ENCODE measurements at places on chromosomes 5 and 9.

DNA sequence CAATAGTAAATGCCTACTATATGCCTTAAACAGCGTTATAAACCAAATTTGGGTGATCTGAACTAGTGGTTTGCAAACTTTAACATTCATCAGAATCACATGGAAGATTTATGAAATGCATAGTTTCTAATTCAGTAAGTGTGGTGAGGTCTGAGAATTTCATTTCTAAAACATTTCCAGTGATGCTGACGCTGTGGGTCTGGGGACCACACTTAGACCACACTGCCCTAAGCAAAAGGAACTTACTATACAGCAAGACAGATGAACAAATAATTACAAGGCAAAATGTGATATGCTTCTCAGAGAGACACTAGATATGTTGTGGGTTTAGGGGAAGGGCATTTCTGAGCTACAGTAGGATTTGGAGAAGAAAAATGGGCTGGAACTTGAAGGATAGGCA lies 72.6 kb downstream of the OXCT1 start:
- DNase-seq = no peak

- no peak for DNase-seq
Observed at GRCh38 chr5:107624235-107624634, 46.5 kb downstream of the EFNA5 start.

DNA sequence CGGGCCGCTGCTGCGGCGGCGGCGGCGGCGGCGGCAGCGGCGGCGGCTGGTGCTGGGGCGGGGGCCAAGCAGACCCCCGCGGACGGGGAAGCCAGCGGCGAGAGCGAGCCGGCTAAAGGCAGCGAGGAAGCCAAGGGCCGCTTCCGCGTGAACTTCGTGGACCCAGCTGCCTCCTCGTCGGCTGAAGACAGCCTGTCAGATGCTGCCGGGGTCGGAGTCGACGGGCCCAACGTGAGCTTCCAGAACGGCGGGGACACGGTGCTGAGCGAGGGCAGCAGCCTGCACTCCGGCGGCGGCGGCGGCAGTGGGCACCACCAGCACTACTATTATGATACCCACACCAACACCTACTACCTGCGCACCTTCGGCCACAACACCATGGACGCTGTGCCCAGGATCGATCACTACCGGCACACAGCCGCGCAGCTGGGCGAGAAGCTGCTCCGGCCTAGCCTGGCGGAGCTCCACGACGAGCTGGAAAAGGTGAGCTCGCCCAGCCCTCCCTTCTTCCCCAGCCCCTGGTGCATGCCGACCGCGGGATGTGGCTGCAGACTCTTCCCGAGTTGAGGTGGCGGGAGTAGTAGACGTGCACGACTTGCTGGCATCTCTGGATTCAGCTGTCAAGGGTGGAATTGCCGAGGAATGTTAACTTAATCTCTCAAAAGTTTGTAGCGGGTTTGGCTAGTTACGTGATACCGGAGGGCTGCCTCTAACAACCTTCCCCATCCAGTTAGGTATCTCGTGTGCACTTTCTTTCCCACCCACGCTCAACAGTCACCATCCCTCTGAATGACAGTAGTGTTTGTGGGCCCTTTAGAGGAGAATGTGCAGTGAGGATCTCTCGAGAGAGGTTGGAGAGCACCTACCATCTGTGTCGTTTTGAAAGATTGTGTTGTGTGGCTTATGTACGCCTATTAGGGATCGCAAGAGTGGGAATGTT lies 932 bp downstream of the SLC12A2 start:
- no peak for DNase-seq

DNA sequence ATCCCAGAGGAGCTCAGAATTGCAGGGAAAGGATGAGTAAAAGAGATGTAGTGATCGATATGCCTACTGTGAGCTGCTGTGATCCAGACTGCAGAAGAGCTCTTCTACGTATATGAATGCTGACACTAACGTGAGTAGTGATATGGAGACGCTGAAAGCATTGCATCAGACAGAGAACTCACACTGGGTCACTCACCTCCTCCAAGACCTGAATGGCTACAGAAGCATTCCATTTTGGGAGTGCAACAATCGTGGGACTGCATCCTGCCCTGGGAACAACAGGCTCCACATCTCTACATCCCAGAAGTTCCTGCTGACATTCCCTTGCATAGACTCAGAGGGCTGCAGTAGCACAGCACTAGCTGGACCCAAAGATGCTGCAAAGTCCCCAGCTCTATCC lies 755.9 kb upstream of the MEF2C start:
- no peak for DNase-seq

DNA sequence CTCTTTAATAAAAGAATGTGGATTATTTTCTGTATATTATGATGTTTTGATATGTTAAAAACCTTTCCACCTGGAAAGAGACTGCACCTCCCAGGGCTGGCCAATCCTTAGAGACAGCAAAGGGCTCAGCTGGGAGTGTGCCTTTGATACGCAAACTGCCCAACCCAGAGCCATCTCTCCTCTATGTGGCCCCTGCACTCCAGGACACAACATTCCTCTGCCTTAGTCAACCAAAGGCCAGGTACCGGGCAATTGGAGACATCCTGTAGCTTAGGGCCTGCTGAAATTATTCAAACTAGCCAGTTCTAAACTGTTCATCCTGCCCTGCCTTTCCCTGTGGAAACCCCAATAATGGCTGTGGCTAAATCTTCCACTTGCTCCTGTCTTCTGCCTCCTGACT lies 5.0 kb upstream of the HSPB3 start:
- no peak for DNase-seq

- DNase-seq = no peak
Observed at GRCh38 chr5:129367883-129368282, 92.2 kb upstream of the ADAMTS19 start.

GRCh38 chr9:93234600-93234999 lies 50.7 kb downstream of the WNK2 start:
- DNase-seq = no peak

GRCh38 chr5:11547730-11548129 lies 356.5 kb downstream of the CTNND2 start:
- DNase-seq = no peak

GRCh38 chr9:132602207-132602606 lies 19.8 kb downstream of the BARHL1 start:
- no peak for DNase-seq

DNA sequence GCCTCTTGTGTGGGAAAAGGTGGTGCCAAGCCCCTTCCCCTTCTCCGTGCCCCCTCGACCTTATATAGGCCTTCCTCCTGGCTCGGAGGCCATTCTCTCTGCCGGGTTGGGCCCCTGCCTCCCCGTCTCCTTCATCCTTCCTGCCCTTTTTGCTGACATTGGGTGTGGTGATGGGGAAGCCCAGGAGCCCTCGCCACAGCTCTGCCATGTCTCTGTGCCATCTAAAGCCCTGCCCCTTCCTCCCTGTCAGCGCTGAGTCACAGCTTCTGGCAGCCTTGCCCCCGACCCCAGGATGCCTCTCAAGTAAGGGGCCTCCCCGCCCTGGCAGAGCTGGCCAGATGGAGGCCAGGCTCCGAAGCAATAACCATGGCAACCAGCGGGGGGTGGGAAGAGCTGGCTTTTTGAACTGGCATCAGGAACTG lies 30.4 kb downstream of the JADE2 start:
- DNase-seq = peak; percentile 62

DNA sequence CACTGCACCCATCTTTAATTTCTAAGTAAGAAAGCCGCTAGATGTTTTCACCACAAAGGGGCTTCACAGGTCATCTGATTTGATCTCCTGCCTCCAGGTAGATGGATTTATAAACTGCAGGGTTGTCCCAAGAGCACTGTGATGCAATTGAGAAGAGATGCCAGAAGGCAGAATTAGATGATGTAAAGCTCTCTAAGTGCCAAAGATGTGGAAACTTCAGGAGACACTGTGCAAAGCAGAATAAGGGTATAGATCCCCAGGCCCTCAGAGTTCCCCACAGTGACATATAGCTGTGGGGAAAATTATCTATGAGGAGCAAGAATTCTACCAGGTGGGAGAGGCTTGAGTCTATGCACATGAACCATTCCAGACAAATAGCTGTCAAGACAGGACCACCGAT lies 90.5 kb downstream of the FSTL4 start:
- no peak for DNase-seq

DNA sequence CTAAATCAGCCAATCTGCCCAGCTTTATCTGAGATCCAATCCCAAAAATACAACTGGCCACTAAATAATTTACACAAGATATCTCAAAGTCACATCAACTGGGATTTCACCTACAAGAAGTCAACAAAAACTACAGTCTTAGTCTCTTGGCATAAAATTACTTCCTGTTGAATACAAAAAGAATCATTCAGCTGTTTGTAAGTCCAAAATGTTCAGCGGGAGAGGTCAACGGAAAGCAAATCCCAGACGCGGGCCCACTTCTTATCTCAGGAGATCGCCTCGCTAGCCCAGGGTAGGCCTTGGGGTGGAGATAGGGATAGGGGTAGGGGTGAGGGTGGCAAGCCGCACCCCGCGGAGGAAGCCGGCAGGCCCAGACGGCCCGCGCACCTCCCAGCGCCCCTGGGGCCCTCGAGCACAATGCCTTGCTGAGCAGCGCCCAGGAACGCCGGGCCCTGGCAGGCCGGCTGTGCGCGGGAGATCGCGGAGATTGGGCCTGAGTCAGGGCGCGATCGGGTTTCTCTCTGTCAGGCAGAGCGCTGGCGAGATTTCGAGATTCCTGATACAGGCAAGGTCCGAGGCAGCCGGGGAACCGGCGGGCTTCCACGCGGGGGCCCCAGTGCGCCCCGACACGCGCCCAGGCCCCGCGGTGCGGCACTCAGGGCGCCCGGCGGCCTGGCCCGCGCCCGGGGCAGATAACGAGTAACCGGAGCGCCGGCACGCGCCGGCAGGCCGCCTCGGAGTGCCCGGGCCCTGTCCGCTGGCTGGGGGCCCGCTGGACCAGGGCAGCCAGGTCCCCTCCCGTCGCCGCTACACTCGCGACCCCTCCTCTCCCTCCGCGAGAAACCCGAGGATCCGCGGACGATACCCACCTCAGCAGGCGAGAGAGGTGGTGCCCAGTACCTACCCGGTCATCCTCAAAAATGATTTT lies 601 bp downstream of the HINT1 start:
- DNase-seq = peak; percentile 31

DNA sequence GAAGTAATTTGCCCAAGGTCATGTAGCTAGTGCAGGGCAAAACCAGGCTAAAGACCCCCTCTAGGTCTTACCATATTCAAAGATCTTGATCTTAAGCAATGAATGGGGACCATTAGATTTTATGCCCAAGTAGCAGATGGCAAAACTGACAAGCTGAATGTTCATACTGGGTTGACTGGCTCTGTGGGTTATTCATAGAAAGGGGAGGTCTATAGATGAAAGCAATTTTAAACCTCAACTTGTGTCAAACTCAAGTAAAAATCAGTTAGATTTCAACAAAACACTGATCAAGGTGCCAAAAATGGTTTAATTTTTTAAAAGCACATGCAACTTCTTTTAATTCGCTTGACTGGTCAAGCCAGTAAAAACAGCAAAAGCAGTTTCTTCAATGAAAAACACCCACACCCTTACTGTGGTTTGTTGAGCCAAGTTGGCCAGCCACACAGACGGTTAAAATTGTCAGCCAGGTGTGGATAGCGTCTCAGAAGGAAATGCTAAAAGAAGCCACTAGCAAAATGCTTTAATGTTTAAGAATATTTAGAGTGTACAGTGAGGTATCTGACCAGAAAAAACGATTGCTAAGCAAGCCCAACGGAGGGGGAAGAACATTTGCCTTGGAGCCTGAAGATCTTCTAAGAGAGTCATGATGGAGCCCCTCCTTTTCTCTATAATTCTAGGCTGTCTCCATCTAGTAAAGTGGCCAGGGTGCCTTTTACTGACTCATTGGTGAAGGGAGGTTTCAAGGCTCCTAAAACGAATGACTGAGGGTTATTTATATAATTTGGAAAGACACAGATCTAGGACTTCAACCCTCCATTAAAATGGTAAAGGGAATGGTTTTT lies 539.6 kb upstream of the CLINT1 start:
- DNase-seq = no peak

GRCh38 chr9:132546148-132547051 lies 36.0 kb upstream of the BARHL1 start:
- DNase-seq = no peak

DNA sequence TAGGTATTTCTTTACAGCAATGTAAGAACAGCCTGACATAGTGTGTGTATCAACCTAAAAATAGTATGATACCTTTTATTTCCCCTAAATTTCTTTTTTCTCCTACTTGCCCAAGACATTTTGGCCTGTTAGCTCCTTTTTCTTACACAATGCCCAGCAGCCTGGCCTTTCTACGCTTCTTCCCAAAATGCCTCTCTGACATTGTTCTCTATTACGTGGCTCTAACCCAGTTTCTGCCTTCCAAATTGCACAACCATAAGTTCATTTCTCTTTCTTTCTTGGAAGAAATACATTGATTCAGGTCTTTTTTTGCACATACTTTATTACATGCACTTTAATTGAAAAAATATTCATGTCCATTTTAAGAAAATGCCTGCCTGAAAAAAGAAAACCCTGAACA lies 408.2 kb downstream of the PRR16 start:
- DNase-seq = no peak

DNA sequence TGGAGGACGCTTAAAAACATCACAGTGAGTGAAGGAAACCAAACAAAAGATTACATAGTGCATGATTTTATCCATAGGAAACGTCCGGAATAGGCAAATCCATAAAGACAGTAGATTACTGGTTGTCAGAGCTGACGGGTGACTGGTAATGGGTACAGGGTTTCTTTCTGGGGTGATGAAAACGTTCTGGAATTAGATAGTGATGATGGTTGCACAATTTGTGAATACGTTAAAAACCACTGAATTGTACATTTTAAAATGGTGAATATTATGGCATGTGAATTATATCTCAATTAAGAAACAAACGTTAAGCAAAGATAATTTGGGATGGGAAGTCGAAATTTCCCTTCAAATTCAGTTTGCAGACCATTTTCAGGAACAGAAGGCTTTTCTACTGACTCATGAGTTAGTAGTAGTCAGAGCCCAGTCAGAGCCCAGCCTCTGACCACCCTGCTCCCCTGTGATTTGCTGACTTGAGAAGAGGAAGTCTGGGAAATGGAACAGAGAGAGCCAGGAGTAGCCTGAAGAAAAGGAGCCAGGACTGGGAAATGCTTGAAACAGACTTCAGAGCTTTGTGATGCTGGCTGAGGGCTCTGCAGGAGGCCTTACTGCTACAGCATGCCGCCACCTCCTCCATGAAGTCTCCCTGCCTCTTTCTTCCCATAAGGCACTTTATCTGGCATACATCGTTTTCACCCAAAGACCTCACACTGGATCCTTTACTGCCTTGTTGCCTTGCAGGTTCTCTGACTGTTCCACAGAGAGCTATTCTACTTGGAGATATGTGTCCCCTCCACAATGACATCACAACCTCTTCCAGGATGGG lies 46.4 kb upstream of the CTNNA1 start:
- DNase-seq = no peak

GRCh38 chr5:176784218-176785165 lies 25.9 kb upstream of the UNC5A start:
- DNase-seq = no peak
